BE2C (cell line): ENCODE measurements at places on chromosomes 12 and 14.

DNA sequence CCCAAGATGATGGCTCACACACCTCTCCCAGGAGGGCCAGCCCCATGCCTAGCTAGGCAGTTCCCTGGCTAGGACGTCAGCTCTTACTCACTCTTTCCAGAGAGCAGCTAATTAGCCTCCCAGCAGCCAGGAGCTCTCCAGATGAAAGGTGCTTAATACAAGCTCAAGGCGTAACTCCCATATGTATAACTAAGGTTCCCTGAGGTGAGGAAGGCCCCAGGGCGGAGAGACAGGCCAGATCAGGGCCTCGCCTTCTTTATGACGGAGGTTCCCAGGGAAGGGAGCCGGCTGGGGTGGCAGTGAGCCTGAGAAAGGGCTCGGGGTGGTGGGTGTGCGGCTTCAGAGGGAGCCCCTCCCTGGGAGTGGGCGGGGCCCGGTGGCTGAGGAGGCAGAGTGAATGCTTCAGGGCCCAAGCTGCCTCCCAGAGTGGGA, 26.4 kb upstream of the ZFP36L1 start:
- no peak for DNase-seq

- no peak for DNase-seq
These were observed 493.9 kb downstream of the EGLN3 start for GRCh38 chr14:33457021-33457420.

DNA sequence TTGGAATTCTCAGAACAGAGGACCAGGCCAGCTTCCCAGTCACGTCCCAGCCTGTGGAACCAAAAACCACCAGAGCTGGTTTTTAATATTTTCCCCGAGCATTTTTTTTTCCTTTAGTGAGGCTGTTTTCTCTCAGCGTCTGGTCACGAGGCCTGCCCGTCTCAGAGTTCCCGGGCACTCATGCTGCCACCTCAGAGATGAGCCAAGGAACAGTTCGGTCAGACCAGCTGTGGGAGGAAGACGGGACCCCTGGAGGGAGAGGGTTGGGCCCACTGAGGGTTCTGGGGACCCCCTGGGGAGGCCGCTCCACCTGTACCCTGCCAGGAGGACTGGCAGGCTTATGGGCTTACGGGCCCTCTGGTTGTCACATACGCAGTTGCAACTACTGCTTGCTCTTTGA, 39.9 kb downstream of the JDP2 start:
- no peak for DNase-seq

GRCh38 chr14:80291101-80291500, 79.8 kb upstream of the DIO2 start:
- no peak for DNase-seq

GRCh38 chr12:75548879-75549278, 37.5 kb upstream of the KRR1 start:
- DNase-seq = no peak

DNA sequence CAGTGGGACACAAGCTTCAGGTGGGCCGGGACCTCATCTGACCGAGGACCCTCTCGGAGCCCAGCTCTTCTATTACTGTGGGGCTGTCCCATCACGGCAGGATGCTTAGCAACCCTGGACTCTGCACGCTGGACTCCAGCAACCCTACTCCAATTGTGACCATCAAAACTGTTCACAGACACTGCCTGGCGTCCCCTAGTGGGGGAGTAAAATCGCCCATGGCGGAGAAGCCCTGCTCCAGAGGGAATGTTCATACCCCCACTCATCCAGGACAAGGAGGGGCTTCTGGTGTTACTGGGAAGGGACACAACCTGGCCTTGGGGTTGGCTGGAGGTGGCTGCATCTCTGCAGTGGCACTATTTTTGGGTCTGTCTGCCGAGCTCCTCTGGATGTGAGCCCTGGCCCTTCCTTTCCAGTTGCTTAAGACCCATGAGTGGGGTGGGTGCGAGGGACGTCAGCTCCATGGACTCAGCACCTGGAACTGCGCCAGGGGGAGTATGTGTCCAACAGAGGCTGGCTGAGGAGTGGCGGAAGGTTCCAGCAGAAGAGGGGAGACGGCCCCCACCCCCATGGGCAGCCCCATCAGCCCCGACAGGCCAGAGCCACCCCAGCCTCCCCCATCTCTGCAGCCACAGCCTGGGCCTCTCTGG, 103.8 kb downstream of the RFLNA start:
- no peak for DNase-seq

DNA sequence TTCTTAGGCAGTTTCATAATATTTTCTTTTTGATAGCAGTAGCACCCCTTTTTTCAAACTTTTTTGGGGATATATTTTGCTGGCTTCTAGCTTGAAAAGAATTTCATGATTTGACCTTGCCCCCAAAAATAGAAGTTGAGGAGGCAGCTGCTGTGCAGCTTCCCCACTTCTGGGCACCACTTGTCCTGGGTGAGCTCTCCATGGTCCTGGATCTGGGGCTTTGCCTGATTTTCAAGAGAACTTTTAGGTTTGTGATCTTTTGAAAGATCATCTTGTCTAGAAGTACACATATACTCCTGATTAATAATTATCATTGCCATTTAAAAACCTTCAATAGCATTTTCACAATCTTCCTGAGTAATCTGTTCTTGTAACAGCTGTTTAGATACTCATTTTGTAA, 271.6 kb downstream of the NPAS3 start:
- DNase-seq = no peak

- DNase-seq = no peak
These were observed 59.1 kb downstream of the TMTC2 start for GRCh38 chr12:82745807-82746206.

DNA sequence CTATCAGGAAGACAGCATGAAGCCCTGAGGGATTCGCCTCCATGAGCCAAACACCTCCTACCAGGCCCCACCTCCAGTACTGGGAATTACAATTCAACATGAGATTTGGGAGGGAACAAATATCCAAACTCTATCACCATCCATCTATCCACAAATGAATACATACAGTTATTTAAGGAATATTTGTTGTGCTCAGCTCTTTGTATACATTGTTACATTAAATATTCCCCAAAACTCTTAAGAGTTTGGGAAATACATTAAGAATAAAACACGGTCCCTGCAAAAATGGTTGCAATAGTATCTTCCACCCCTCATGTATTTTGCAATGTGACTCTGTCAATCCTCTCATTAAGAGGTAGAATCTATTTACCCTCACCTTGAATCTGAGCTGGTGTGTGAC, 109.8 kb upstream of the PLXNC1 start:
- no peak for DNase-seq

DNA sequence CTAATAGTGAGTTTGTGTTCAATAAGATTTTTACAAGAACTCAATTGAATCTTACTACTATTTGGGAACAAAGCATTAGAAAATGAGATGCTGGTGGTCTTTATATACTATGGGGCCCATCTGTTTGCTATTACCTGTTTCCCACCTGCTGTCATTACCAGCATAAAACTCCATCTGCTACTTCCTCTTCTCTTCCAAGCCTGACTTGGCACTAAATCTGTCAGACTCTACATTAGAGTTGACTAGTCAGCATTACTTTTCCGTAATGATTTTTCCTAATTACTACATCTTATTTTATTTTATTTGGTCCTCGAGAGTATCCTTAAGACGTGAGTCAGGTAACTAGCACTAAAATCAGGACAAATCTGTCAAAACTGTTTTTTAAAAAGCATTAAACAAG, 68.1 kb upstream of the KRR1 start:
- no peak for DNase-seq

DNA sequence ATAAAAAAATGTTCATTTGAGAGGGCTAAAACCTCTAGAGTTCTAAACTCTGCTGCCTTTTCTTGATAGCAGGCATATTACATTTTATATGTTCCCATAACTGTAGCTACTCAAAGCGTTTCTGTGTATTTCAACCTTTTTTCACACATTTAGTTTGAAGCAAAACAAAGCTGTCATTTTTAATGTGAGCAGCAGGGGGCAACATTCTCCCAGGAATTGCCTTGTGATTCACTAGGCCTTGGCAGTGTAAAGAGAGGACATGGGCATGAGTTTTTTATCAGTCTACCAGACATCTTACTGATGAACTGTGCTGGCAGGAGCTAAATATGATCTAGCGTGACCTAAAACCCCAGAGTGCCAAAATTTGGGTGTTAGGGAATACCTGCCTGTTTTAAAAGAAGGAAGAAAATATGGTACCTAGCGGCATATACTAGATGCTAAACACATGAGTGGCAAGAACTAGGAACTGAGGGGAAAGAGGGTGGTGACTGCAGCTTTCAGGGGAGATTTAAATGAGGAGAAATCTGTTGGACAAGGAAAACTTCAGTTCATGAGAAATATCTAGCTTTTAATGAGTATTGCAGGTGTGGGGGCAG, 65.3 kb downstream of the IFT43 start:
- DNase-seq = peak; percentile 62

DNA sequence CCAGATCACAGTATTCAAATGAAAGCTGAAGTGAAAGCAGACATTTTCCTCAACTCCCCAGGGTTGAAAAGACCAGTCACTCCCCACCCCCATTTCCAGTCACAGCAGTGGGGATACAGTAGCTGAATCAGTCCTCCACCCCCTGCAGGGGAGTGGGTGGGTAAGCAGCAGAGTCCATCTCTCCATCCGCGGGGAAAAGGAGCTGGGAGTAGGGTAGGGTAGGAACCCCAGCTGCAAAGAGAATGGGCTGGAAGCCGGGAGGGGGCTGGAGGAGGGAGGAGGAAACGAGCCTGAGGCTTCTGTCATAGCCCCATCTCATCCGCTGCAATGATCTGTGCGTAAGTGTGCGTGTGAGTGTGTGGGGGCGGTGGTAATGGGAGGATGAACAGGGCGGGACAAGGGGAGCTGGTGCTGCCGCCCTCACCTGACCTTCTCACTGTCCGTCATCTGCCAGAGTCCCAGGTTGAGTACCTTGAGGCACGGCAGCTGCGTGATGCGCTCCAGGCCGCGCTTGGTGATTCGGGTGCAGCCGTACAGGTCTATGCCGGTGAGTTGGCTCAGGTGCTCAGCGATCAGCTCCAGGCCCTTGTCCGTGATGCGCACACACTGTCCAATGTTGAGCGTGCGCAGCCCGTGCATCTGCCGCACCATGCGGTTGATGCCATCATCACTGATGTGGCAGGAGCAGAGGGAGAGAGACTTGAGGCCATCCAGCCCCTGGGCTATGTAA, 1.8 kb downstream of the FBXL14 start:
- peak; percentile 61 for DNase-seq

- DNase-seq = no peak
These were observed 12.6 kb downstream of the RXYLT1 start for GRCh38 chr12:63792338-63792737.

DNA sequence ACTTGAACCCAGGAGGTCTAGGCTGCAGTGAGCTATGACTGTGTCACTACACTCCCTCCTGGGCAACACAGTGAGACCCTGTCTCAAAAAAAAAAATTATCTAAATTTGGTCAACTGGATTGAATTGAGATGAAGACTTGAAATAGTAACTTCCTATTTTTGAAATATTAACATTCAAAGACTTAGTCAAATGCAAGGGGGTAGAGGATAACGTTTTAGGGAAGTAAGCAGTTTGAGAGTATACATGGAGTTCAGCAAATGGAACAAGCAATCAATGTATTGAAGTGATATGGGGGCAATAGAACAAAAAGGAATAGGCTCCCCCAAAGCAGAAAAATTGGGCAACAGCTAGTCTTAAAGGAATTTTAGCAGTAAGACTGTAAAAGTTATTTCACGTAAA, 4.6 kb upstream of the MFAP5 start:
- no peak for DNase-seq

- no peak for DNase-seq
These were observed 136.3 kb downstream of the TPH2 start for GRCh38 chr12:72074956-72075355.

- DNase-seq = no peak
These were observed 21.9 kb upstream of the ZFP36L1 start for GRCh38 chr14:68814539-68815297.

- no peak for DNase-seq
These were observed 228.6 kb upstream of the RTL1 start for GRCh38 chr14:101132051-101132571.

GRCh38 chr14:33676135-33676566, 274.7 kb downstream of the EGLN3 start:
- peak; percentile 89 for DNase-seq

- DNase-seq = peak; percentile 24
These were observed 54.3 kb downstream of the CLMN start for GRCh38 chr14:95265106-95266094.

- no peak for DNase-seq
These were observed 230.4 kb downstream of the SSPN start for GRCh38 chr12:26425587-26426260.

- no peak for DNase-seq
These were observed 11.9 kb upstream of the CIPC start for GRCh38 chr14:77086017-77086727.

DNA sequence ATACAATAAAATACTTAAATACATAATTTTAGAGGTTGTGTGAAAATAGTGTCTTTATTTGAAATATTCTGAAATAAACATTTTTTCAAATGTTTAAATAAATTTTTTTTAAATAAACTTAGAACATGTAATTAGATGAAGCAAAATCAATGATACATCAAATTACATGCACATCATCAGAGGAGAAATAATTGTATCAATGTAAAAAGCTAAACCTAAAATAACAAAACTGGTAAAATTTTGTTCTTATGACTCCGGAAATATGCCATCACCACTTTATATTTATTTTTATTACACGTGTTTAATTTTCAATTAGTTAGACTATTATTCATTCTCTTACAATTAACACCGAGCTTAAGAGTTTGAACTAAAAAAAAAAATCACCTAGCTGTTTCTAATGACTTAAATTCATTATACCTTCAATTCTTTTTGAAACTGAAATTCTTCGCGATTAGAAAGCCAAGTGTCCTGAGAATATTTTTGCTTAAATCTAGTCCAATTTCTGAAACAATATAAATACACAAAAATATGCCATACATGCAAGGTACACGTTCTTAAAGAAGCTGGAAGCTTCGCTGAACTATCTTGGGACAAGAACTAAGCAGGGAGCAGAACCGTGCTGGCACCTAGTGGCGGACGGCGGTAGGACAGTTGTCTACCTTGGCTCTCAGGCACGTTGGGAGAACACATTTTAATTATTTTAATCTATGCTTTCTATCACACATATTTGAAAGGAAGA, 230.5 kb downstream of the SLC25A21 start:
- peak; percentile 61 for DNase-seq

GRCh38 chr12:105433804-105434203, 103.3 kb downstream of the C12orf75 start:
- DNase-seq = no peak

DNA sequence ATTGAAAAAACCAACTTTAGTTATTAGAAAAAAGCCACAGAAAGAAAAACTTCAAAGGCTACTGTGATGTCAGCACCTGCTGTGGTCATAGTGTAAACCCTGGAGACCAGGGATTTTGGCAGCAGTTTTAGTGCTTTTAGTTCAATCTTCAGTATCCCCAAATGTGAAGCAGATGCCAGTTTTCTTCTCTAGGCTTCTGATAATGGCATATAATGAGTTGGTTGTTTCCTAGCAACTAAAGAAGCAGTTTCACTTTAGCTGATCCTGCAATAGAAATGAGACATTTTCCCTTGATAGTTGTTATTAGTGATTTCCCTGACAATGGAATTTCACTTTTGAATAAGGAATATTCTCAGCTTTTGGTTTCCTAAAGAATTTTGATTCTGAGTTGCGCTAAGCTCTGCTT, 131.2 kb downstream of the NUBPL start:
- DNase-seq = no peak
